Activated CD8-positive, alpha-beta memory T cell treated with anti-CD3 and anti-CD28 coated beads, Interleukin-2, amount 50 U/mL, for 4 hours (primary cell): ENCODE measurements at places on chromosomes 2 and 18.
A peak's percentile ranks its signal among the peaks of the same experiment; 100 is the strongest.

DNA sequence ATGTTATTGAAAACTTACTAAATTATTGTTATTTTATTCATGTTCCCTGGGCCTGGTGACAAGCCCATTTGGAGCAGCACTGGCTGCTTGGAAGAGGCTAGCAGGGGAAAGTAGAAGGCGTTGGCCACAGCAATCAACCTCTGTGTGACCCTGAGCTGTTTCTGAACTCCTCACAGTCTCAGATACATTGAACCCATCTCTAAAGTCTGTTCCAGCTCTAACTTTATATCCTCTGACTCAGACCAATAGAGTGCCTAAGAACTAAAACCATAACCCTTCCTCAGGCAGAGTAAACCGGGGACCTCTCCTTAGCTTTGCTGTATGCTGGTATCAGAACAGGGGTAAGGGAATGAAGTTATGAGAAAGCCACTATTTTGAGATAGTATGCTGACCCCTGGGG is 96.4 kb upstream of the NOL4 start:
- no peak for DNase-seq

DNA sequence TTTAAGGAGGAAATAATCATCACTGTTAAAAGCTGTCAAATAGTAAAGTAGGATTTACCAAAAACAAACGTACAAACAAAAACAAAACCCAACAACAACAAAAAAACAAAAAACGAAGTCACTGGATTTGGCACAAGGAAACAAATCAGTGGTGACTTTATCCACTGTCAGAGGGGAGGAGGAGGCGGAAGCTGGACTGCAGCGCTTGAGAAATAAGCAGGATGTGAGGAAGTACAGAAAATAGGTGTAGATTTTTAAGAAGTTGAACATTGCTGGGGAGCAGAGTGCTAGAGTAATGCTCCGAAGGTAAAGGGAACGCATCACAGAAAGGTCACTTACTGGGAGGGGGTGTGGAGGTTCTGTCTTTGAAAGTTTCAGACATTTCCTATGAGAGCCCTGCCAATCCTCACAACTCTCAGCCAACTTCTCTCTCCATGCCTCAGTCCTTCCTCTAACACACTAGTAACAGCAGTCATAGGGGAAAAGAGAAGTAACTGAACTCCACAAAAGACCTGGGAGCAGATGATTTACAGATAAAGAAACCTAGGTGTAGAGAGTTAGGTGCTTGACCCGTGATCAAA is 220.2 kb upstream of the SMAD7 start:
- DNase-seq, result no peak

GRCh38 chr2:46831051-46831868 is 84.3 kb downstream of the MCFD2 start:
- no peak for DNase-seq

GRCh38 chr2:38243186-38243880 is 133.7 kb downstream of the ATL2 start:
- no peak for DNase-seq

- no peak for DNase-seq
Observed at GRCh38 chr2:116074161-116074560, 1631.7 kb downstream of the DPP10 start.

- DNase-seq, result no peak
Observed at GRCh38 chr18:55768255-55768654, 180.3 kb upstream of the TCF4 start.

DNA sequence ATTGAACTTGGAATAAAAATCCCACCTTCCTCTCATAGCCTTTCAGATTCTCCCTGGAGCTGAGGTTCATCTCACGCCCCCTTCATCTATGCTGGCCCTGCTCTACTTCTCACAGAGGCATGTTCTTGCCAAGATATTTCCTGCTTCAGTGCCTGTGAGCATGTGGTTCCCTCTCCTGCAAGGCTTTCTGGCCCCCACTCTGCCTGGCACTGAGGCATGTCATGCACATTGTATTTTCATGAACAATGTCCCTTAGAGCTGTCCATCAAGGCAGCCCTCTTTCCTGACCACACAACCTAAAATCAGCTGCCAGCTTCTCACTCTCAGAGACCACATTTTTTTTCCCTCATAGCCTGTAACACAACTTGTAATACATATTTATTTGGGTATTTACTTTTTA is 18.0 kb upstream of the HK2 start:
- DNase-seq, result no peak

DNA sequence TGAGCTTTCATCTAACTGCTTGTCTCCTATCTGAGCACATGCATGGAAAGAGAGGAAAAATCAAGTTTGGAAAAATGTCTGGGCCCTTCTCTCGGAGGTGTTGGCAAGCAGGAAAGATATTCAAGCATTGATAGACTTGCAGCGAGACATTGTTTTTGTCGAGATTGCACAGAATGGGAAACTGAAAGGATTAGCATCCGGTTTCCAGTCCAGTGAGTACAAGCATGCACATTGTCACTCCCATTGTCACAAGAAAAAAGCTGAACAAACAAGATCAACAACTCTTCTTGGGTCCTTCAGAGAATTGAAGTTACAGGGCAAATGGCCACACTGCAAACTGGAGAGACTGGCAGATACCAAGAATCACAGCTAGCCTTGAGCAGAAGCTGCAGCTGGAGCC is 19.6 kb upstream of the MC5R start:
- DNase-seq, result no peak

DNA sequence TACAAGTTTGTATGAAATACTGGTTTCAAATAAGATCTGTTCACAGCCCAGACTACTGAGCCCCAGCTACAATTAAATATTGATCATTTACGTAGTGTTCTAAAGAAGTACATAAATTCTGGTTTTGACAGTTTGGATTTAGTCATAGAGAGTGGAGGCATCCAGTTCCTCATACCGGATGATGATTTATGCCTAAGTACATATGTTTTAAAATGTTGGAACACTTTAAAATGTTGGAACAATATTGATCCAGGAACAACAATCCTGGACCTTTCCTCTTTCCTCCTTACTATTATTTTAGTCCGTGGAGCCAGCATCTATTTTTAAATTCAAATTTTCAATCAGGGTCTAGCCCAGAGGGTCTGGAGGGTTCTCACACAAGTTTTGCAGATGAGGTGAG is 22.8 kb upstream of the TTN start:
- DNase-seq, result no peak

DNA sequence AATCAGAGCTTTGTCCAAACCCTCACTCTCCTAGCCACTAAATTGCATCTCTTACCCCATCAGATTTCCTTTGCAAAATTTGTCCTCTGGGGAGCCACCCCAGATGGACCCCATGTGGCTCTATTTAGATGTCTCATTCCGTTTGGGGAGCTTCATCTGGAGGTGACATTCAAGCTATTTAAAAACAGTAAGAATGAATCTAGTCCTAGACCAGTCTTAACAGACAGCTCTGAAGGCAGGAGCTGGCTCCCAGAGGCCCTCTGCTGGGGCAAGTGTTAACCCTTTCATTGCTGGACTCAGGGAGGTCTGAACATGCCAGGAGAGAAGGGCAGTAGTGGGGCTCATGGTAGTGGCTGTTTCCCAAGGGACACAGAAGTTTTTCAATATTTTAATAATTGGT is 59.2 kb downstream of the RPL37A start:
- no peak for DNase-seq

- DNase-seq, result no peak
Observed at GRCh38 chr2:64930258-64930671, 58.9 kb upstream of the SLC1A4 start.

DNA sequence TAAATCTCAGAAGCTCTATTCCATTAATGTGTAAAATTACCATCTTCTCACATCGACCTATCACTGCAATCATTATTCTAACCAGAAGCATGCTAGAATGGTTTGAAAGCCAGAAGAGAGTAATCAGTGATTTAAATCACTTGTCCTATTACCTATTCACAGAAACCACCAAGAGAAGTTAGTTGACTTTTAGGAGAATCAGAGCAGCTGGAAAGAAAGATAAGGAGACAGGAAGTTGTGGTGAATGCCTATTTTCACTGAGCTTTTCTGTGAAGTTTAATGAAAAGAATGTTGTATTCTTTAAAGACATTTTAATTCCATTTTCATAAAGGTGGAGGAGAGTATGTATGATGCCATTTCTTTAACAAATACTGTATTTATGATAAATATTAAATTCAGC is 352.6 kb upstream of the CRIM1 start:
- no peak for DNase-seq

DNA sequence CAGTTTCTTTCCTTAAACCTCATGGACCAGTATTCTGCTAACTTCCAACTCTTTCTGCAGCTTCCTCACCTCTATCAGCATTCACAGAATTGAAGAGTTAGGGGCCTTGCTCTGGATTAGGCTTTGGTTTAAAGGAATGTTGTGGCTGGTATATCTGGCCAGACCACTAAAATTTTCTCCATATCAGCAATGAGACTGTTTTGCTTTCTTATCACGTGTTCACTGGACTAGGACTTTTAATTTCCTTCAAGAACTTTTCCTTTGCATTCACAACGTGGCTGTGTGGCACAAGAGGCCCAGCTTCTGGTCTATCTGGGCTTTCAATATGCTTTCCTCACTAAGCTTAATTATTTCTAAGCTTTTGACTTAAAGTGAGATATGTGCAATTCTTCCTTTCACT is 33.4 kb downstream of the SP3 start:
- no peak for DNase-seq

DNA sequence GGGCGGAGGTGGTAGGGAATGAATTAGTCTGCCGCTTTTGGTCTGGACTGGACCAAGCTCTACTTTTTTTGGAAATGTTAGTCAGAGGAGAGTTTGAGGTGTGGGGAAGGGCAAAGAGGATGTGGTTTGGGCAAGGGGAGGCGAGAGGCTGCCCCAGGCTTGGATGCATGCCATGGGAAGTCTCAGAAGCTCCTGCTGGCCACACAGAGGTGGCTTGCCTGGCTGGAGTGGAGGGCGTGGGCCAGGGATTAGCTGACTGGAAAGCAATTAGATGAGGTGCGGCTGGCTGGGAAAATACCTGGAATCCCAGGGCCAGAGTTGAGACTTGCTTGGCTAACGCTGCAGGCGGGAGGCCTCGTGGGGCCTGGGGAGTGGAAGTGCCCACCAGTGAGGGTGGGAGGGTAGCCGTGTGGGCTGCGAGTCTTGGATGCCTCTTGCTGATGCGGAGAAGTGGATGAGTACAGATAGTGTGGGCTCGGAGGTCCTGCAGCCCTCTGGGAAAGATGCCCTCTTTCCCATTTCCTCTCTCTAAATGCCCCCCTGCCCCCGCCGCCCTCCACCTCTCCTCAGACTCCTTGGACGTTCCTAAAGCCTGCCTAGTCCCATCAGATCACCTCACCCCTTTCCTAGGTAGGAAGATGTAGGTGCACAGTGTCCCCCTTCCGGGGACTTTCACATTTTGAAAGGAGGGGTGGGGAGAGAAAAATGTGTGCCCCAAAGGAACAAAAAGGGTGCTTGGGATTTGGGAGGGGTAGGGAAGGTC is 117.6 kb downstream of the SMAD7 start:
- DNase-seq, result peak; percentile 13

DNA sequence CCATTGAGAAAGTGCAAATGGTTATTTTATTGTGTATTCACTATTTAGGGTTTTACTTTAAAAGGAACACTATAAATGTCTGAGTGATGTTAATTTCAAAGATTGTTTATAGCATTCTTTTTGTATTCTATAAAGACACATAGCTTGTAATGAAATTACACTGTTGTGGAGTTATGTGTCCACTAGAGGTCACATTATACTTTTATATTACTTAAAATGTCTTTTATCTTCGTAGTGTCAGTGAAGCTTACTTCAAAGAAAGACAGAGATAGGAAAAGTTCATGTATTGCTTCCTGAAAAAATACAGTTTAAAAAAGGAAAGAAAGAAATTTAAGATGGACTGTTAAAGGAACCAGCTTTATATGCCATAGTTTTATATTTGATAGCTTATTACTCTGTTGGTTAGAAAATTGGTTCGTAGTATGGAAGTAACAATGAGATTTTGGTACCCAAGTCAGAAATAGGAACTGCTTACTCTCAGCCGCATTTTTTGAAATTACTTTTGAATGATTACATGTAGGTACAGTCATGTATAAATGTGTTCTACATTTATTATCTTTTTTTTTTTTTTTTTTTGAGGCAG is 20.5 kb downstream of the APLF start:
- no peak for DNase-seq

DNA sequence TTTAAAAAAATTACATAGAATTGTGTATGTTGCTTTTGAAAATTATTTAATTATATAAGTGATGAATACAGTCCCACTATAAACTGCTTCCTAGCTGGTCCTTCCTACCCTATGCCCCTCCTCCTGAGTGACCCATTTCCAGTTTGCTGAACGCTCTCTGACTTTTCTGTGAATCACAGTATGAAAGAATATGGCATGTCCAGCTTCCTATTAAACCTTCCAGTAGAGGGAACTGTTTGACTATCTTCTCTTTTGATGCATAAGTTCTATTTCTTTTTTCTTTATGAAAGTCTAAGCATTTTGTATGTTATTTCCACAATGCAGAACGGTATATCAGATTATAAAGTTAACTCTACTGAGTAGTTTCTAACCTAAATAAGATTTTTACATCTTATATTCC is 41.3 kb downstream of the PSMG2 start:
- no peak for DNase-seq

GRCh38 chr2:164145093-164145987 is 409.5 kb upstream of the FIGN start:
- no peak for DNase-seq

DNA sequence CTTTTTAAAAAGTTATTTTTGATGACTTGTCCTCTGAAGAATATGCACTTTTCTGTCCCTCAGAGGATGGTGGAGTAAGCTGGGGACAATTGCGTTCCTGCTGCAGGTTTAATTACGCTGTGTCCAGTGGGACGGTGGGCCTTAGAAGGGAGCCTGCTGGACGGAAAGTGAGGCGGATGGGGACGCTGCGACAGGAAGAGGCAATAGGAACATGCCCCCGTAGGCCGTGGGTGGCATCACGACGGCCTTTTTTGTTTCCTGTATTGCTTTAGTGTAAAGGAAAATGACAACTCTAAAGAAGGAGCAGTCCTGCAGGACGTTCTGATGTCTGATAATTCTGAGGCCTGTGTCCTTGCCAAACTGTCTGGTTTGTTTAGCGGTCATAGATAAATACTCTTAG is 121.6 kb downstream of the NFATC1 start:
- no peak for DNase-seq

DNA sequence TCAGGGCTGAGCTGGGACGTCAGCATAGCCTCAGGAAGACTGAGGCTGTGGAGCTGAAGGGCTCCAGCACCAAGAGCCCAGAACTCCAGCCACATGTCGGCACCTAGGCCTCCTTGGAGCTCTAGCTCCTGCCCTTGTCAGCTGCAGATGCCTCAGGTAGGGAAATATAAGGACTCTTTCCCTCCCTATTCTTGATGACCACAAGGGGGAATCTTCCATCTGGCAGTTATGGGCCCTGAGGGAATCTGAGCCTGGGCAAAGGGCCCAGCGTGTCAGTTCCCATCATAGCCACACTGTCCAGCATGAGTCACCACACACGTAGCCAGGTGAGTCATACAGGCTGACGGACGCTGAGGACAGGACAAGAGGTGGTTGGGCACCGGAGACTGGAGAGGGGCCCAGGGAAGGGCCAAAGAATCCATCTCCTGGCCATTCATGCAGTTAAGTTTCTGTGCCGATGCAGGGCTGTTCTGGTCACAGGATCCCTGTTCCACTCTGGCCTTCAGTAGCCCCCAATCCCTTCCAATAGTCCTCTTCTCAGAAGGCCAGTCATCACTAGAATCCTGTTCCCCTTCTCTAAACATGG is 1.8 kb downstream of the MPV17 start:
- no peak for DNase-seq
